Progenitor cell of endocrine pancreas (in vitro differentiated cells): ENCODE measurements at places on chromosomes 2 and 18.
A peak's percentile ranks its signal among the peaks of the same experiment; 100 is the strongest.

DNA sequence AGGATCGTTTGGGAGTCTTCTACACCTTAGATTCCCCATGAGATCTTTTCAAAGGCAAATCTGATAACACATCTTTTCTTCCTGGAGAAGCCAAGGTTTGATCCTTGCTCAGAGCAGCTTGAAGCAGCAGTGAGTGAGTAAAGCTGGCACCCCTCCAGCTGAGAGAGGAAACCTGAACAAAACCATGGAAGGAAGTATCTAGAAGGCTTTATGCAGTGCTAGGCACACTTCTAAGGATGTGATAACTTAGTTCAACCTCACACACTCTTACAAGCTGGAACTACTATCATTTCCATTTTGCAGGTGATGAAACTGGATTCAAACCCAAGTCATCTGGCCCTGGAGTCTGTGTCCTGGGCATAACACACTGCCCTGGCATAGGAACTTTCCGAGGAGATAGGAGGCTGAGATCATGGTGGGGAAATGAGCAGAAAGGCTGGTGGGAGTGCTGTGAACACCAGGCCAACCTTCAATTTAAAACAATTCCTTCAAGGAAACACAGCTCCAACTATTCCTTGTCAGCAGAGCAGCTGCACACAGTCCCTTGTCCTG, 71.2 kb downstream of the CTAGE1 start:
- DNase-seq: no peak

DNA sequence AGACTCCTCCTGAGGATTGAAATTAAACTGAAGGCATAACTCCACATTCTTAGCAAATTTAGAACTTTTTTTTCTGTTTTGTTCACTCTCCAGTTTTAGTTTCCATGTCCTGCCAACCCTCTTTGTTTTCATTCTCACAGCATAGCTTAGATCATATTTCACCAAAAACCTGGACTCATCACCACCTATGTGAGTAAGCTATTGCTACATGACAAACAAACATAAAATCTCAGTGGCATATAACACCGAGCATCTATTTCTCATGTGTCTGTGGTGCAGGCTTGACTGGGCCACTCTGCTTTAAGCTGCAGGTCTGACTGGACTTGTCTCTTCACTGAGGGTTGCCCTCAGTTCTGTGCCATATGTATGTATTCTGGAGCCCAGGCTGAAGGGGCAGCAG, 385.2 kb downstream of the ARHGAP15 start:
- DNase-seq: no peak

GRCh38 chr2:234823196-234823876, 128.5 kb upstream of the SH3BP4 start:
- no peak for DNase-seq

DNA sequence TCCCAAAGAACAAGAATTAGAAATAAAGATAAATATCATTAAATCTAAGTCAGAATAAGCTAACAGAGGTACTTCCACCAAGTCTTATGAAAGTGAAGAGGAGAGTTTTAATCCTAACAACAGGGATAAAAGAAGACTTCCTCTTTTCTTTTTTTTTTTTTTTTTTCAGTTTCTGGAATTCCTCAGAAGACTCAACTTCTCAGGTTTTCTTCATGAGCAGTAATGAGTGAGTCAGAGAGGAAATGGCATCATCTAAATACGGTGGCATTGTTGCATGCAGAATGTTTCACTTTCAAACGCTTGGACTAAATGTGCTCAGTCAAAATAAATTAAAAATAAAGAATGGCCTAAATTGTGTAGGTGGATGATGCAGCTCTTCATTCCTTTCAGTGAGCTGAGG, 45.6 kb upstream of the ARHGAP15 start:
- DNase-seq: no peak

DNA sequence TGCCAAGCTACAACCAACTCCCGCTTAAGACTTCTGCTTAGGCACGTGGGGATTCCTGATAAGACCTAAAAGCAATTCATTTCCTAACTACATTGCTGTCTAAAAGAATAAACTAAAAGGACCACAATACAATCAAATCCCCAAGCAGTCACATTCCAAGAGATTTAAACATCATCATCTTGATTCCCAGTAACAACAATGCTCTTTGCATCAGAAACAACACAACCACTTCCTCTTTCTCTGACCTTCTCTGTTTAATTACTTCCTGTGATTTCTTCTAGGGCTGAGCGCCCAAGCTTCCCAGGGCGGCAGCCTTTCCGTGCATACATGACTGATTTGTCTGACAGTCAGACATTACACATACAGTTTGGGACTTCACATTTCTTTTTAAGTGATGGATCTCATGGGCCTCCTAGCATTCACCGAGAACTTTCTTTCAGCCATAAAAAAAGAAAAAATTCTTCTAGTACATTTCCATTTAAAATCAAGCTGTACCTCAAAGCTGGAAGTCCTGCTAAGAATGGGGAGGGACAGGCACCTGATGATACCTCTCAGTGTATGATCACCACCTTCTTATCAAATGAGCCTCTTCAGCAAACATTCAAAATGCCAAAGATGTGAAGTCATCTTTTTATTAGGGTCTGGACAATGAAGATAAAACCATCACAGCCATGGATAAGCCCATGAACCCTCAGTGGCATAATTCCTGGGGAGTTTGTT, 11.5 kb downstream of the SPRED2 start:
- no peak for DNase-seq

- DNase-seq: no peak
Observed at GRCh38 chr18:45998244-45998643, 31.1 kb upstream of the EPG5 start.

DNA sequence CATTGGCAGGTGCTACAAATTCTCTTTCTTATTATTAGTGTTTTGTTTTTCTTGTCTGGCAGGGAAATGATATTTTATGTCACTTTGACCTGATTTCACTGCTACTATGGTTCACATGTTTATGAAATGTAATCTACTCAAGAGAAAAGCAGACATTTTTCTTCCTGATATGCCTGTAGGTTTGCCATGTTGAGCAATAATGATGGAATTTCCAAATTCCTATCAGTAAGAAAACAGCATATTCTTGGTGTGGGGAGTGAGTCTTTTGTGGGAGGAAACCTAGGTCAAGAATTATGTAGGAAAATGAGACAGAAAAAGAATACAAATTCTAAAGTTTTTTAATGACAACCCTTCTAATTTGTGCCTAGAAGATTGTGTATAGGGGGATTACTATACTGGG, 356.4 kb downstream of the SLC4A3 start:
- DNase-seq: no peak

GRCh38 chr2:46383784-46384456, 86.7 kb downstream of the EPAS1 start:
- no peak for DNase-seq

DNA sequence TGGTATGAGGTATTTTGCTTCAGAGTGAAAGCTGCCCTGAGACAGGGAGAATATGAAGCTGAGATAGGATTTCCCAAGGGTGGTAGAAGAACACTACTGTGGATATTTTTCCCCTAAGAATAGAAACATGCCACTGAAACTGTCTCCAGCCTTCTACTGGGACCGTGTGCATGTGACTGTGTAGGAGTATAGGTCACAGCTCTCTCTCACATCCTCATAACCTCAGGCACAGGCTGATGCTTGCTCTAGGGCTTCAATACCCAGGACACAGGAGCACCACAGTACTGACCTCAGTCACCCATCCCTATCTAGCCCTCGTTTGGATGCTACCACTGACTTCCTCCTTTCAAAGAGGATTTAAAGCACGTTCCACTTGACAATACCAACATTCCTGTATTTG, 67.2 kb downstream of the REV1 start:
- no peak for DNase-seq

DNA sequence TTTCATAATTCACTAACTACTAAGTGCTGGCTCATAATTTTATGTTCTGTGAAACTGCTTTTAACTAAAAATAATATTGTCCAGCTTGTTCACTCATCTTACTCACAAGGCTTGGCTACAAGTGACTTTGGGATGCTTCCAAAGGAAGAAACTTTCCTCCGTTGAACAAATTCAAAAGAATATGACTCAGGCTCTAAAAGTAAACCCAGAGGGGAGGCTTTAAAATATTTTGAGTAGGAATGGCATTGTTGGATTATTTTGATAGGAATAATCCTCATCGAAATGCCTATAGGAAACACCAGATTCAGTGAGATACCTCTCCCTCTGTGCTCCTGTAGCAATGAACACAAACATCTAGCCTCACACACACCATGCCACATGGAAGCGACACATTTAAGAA, 25.2 kb upstream of the TLK1 start:
- no peak for DNase-seq

DNA sequence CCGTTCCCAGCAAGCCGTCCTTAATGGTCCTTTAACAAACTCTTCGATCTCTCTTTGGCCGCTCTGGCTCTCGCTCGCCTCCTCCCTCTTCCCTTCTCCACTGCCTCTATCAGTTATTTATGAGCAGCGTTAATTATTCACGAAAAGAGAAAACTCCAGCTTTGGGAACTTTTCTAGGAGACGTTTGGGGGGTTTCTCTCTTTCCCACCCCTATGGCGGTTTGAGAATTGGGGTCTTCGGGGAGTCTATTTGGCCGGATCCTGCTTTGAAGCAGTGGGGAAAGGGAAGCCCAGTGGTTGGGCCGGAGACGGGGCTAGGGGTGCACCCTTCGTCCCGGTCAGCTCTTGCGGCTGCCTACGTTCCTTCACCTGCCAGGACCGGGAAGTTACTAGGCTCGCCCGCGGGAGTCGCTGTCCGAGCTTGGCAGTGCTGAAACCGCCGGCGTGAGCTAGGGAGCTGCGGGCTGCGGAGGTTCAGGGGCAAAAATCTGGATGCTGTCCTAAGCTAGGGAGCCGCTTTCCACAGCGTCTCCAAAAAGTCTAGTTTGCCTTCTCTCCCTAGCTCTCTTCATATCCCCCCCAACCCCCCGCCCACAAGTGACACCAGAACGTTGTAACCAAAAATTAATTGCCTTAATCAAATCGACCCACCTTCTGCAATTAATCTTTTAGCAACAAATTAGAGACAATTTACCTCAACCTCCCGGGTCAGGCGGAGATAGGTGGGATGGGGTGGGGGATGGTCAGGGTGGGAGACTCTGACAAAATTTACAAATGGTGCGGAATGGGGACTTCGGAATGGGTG, 8.9 kb upstream of the SKOR2 start:
- peak; percentile 86 for DNase-seq

- no peak for DNase-seq
Observed at GRCh38 chr2:30255026-30255425, 23.7 kb downstream of the LBH start.

DNA sequence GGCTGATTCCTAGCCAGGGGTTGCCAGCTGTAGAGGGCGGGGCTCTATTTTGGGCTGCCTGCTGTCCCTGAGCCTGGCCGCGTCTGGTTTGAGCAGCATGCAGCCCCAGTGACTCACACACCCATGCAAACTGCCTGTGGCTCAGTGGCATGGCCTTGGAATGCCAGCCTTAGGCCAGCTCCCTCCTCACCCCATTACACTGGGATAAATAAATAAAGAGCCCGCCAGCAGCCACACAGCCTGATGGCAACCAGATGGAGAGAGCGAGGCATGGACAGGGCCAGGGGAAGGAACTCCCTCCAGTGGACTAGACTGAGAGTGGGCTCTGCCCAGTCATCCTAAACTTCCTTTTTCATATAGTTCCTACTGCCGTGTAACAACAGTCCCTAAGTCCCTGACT, 18.3 kb downstream of the NHEJ1 start:
- DNase-seq: no peak

DNA sequence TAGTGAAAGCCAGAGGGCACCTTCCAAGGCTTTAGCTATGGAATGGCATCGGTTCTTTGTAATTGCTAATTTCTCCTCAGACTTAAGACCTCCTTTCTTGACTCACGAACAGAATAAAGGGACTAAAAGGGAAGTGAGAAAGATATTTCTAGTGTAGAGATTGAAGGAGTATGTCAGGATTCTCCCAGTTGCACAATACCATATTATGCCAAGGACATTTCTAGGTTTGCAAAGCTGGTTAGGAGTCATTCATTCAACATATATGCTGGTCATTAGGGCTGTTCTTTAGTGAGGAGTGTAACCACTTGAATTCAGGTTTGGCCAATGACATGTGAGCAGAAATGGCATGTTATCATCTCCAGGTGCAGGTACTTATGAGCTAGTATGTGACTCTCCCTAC, 7.4 kb downstream of the REEP1 start:
- no peak for DNase-seq

DNA sequence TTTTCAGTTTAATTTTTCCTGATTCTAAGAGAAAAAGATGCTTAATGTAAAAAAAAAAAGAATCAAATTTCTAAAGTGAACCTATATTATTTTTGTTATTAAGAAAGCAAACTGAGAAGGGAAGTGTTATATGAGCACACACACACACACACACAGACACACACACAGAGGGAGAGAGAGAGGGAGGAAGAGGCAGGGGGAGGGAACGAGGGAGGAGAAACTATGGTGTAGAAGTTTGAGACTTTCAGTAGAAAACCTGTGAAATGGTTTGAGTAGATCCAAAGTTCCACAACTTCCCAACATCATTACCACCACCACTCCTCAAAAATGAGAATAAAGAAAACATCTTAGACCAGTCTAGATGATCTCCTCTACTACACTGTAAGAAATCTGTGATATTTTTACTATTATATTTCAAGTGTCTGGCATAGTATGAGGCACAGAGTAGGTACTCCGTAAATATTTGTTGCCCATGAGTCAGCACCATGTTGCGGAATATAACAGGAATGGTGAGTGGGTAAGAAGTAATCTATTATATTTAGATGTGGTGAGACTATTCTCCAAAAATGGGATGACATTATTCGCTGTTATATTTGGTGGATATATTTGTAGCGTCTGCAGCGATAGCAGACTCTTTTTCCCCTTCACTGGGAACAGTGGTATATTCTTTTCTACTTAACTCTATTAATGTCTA, 149.4 kb upstream of the DNMT3A start:
- DNase-seq: no peak

GRCh38 chr2:100606726-100607343, 44.0 kb downstream of the PDCL3 start:
- DNase-seq: no peak

GRCh38 chr2:241225545-241225944, 37.1 kb downstream of the ANO7 start:
- DNase-seq: no peak

GRCh38 chr2:25421289-25421688, 79.6 kb upstream of the DNMT3A start:
- no peak for DNase-seq

DNA sequence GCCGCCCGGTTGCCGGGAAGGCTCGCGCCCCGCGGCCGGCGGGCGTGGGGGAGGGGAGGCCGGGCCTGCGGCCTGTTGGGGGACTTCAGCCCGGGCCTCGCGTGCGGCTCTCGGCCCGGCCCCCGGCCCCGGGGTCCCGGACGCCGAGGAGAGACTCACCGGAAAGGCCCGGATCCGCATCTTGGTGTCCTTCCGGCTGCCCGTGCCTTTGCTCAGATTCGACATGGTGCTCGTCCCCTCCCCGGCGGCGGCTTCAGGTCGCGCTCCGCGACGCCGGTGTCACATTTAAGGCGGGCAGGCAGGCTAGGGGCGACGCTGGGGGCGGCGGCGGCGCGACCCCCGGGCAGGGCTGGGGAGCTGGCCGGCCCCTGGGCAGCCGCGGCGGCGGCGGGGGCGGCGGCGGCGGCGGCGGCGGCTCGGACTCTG, 365 bp downstream of the CUL3 start:
- DNase-seq: peak; percentile 34

- no peak for DNase-seq
Observed at GRCh38 chr2:191222507-191222906, 22.7 kb upstream of the MYO1B start.
